ENCODE measurements at places on chromosomes 16 and 17. TPM values are rescaled to one million over a fixed set of nuclear protein-coding genes. Genes with fewer than 3 reads are reported as not detected.

PDILT gene
- total RNA-seq = not detected

FOXF1 gene
- not detected for total RNA-seq

PPM1E gene
- total RNA-seq = 0.21 TPM

PPY gene
- total RNA-seq = not detected

CUEDC1 gene
- total RNA-seq = 7.4 TPM

ACSM5 gene
- 0.26 TPM for total RNA-seq

KRT12 gene
- total RNA-seq = not detected

G6PC1 gene
- not detected for total RNA-seq

KIF19 gene
- total RNA-seq = not detected

- DNase-seq = no peak
Measured at GRCh38 chr16:73047221-73047535, 750 bp downstream of the ZFHX3 start.

GRCh38 chr16:17070882-17071592 lies 399.7 kb downstream of the XYLT1 start:
- peak; percentile 98 for DNase-seq

DNA sequence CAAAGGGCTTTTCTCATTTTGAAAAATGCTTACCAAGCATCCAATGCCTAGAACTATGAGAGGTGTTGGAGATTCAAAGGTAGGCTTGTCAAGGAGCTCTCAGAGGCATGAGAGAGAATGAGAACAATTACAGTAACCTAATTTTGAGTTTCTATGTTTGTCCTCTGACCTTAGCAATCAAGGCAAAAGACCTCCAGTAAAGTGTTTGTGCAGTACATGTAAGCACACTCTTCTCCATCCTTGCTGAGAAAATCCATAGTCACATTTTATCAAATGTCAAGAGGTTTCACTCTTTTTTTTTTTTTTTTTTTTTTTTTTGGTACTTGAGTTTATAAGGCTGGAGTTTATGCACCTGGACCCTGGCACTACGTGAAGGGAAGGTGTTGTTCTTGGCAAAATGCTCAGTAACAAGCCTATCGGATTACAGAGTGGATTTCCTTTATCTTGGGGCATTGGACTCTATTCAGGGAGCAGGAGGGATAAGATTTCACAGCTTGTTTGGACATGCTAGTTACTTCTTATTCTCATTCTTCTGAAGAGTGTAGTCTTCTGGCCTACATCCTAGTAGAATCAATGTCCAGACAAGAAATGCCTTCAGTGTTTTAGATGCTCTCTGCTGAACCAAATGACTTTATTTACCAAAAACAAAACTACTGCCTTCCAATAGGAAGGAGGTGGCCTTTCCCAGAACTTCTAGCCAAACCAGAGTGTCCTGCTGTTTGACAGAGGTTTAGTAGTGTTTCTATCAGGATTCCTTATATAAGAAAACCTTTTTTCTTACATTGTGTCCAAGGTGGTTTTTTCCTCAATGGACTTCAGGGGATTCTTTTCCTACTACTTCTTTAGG lies 21.9 kb downstream of the KCNJ2 start:
- DNase-seq = no peak

- no peak for DNase-seq
Measured at GRCh38 chr16:86122681-86123342, 223.8 kb downstream of the IRF8 start.

DNA sequence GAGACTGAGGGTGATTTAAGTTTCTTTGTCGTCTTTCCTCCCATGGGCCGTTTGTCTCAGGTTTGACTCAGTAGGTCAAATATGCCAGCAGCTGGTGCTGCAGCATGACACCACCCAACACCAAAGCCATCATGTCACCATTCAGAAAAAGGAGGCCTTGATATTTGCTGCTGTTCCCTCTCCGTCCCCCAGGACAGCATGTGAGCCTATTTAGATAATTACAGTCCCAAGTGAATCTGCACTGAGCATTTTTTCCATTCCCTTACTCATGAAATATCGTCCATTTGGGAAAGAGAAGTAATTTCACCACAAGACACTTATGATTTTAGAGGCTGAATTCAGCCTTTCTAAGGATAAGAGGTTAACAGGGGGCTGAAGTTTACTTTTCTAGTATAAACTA lies 62.2 kb upstream of the ADORA2B start:
- no peak for DNase-seq

- DNase-seq = no peak
Measured at GRCh38 chr17:80270104-80270503, 9.5 kb downstream of the RNF213 start.

DNA sequence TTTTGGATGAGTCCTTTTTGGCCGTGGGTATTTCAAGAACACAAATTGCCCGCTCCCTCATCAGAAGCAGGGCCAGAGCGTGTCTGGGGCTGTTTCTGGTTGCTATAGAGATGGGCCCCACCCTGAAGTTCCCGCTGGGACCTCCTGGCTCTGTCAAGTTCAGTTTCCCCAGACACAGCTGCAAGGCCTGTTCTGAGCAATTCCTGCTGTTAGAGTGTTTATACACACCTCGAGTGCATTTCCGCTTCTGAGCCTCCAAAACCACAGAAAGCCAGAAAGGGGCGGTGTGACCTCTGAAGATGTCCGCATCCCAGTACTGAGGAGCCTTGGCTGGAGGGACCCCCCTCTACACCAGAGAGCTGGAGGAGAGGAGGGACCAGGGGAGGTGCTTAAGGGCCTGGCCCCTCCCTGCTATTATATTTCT lies 9.3 kb upstream of the WBP2 start:
- peak; percentile 77 for DNase-seq

GRCh38 chr16:48607056-48607825 lies 2.7 kb downstream of the N4BP1 start:
- no peak for DNase-seq

GRCh38 chr17:7484919-7485377 lies 782 bp downstream of the POLR2A start:
- no peak for DNase-seq

DNA sequence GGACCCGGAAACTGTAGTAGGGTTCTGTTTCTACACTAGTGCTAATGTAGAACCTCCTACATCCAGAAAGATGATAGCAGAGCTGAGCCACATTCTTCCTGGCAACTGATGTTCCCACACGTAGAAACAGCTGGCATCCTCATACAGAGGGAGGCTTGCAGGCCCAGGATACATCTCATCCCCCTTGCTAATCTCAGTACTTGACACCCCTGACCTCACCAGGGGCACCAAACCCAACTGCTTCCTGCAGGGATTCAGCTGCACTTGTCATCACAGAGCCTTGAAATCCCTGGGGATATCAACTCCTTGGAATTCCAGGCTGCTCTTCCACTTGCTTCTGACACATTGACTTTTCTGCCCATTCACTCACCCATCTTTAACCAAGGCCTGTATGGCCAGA lies 75.2 kb upstream of the HSBP1 start:
- DNase-seq = no peak

DNA sequence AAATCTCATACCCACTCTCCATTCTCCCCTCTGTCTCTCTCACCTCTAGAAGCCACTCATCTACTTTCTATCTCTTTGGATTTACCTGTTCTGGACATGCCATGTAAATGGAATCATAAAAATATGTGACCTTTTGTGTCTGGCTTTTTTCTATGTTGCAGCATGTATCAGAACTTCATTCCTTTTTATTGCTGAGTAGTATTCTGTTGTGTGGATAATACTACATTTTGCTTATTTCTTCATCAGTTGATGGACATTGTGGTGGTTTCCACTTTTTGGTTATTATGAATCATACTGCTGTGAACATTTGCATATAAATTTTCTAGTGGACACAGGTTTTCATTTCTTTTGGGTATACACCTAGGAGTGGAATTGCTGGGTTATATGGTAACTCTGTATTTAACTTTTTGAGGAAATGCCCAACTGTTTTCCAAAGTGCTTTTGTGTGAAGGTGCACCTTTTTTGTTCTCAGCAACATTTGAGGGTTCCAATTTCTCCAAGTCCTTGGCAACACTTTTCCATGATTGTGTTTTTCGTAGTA lies 18.2 kb downstream of the MRTFB start:
- DNase-seq = no peak

DNA sequence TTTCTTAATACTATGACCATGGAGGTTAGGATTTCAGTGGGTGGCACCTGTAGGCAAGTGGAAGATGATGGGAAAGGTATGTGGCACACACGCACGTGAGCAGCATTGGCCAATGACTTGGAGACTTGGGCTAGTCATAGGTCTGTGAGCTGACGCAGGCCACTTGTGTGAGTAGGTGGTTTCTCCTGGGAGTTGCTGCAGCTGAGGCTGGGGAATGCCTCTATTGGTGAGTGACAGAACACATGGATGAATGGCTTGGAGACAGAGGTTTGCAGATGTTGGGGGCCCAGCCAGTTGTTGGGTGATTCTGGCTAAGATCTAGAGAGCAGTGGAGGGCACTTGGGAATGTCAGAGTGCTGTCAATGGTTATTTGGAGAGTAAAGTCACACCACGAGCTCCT lies 64.1 kb downstream of the MARF1 start:
- no peak for DNase-seq

DNA sequence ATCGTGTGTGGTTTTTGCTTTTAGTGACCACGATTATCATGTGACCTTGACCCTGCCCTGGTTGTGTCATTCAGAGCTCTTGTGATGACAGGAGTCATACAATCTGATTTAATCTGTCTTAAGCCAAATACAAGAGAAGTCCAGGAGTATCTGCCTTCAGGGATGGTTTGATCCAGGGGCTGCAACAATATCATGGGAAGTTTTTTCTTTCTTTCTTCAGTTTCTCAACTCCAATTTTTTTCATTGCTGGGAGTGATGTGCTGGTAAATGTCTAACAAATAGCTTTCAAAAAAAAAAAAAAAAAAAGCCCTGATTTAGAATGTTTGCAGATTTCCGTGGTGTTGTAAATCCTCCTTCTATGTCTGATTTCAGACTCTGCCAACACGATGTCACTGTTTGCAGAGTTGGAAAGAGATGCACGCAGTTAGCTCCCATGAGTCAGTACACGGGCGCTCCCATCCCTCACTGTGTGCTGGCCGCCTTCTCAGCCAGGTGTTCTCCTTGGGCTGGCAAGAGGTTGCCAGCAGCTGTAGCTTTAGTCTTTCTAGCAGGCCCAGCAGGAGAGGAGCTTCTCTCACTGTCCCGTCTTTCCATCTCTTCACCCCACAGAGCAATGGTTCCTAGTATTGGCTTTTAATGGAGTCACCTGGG lies 229.7 kb downstream of the SNX29 start:
- DNase-seq = no peak

- no peak for DNase-seq
Measured at GRCh38 chr17:6421700-6422604, 13.0 kb downstream of the AIPL1 start.

DNA sequence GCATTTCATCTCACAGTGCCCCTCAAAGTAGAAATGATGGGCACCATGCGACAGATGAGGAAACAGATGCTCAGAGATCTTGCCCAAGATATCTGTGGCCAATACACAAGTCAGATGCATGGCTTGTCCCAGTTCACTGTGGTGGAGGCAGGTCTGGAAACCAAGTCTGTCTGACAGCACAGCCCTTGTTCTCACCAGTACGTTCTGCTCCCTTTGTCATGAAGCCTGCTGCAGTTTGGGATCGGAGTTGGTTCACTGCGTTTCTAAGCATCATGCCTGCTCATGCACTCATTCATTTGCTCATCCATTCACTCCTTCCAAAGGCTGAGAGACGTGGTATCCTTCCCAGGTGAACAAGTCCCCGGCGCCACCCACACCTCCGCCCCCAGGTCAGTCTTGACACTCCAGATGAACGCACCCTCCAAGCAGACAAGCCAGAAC lies 27.2 kb upstream of the MEAK7 start:
- no peak for DNase-seq

DNA sequence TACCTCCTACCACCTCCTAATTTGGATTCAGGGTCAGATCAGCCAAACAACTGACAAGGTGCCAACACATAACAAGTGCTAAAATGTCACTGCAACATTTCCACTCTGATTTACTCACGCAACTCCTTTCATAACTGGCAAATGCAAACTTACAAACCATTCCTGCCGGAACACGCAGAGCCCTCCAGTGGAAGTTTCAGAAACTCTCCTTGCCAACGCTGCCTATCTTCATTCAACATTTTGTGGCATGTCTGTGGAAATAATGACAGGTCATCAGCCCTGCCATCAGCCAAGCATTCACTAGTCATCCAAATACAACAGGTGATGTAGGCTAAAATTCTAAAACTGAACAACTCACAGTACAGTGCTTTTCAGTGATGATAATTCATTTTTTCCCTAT lies 37.7 kb upstream of the OR3A1 start:
- DNase-seq = no peak

GRCh38 chr17:69593716-69594115 lies 179.2 kb downstream of the MAP2K6 start:
- DNase-seq = no peak

DNA sequence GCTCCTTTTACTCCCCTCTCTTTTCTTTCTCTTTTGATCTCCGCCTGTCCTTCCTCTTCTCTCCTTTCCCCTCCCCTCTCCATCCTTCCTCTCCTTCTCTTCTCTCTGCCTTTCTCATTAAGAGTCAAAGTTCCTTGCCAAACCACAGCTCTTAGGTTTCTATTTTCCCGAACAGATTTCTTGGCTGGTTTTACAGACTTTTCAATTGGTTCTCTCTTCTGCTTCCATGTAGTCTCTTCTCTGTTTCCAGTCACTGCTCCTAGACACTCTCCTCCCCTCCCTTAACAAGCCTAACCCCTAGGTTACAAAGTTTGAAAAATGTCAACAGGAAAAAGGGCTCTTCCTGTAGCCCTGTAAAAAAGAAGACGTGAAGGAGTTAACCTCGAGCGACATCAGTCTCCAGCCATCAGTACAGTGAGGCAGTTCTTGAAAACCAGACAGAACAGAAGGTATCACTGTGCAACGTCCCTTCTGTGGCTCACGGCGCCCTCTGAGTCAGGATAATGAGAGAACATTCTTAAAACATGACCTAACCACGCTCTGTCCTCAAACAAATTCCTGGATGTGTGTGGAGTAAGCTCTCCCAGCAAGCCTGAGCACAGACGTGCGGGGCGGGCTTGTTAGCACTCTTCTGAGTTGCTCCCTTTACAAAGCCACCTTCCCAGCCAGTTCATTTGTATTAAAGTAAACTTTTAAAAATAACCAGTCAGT lies 11.6 kb upstream of the MARCHF10 start:
- no peak for DNase-seq

GRCh38 chr16:566475-567372 lies at the start of gene NHLRC4:
Gene NHLRC4, plus strand, starts transcription at chr16:567005. Its CDS starts 1,043 bp downstream, at chr16:568048.
- DNase-seq = no peak

DNA sequence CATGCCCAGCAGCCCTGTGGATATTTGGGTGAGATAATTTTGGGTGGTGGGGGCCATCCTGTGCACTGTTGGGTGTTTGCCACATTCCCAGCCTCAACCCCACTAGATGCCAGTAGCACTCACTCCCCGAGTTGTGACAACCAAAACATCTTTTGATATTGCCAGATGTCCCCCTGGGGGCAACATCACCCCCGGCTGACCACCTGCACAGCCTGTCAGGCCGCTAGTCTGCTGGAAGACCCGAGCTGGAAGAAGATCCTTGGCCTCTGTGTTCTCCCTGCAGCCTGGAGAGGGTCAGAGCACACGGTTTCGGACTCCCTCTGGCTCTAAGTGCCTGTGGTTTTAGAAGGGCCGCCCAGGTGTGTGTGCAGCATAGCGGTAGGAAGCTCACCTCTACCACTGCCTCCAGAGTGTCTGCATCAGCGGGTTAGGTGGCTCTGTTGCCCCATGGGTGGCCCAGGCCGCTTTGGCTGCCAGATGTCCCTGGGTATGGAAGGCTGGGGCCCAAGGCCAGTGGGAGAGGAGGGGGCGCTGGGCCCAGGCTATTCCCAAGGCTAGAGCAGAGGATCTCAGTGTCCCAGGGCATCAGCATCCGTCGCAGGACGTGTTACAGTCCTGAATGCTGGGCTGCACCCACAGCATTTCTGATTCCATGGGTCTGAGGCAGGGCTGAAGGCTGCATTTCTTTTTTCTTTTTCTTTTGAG lies 195.8 kb upstream of the GSE1 start:
- no peak for DNase-seq

- peak; percentile 47 for DNase-seq
Measured at GRCh38 chr16:56519459-56520250, at the start of gene BBS2. Gene BBS2, minus strand, starts transcription at chr16:56520024. Its CDS starts 162 bp downstream, at chr16:56519862.
